H4 (cell line): ENCODE measurements at places on chromosomes 12 and 14. TPM values are rescaled to one million over a fixed set of nuclear protein-coding genes. Genes with fewer than 3 reads are reported as not detected.

The YY1 gene
- total RNA-seq, result 32.3 and 44.7 TPM in 2 replicates

DNA sequence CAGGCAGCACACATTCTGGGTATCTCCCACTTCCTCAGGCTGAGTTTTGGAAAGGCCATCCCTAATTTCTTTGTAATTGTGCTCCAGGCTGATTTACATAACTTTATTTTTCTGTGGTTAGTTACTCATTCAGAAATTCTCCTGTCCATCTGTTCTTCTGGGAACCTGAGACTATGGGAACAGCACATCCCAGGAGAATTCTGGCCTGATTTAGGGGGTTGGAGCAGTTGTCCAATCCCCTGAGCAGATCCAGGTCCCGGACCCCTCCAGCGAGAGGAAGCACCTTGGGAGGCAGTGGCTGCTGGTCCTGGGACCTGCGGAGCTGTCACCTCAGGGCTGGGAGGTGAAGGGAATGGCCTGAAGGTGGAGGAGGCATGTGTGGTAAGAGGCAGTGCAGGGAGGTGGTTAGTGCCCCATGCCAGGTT is 40.4 kb downstream of the TSPAN9 start:
- peak; percentile 87 for DNase-seq

The P2RX2 gene
- total RNA-seq, result not detected in 2 replicates

GRCh38 chr12:22494319-22494718 is 50.0 kb downstream of the C2CD5 start:
- DNase-seq, result no peak

DNA sequence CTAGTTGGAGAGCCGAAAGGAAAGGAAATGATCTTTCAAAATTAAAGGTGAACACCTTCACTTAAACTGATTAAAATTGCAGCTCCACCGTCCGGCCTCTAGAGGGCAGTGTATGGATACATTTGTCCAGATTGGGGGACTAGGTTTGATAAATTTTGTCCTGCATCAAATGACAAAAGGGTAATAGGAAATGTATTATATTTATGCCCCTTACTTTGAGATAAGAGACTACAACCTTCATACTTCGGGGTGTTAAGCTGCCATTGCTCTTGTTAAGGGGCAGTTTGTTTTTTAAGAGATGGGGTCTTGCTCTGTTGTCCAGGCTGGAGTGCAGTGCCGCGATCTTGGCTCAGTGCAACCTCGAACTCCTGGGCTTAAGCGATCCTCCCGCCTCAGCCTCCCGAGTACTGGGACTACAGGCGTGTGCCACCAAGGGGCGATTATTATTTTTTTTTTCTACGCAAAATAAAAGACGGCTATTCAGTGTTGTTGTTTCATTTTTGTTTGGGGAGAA is 818 bp upstream of the SUOX start:
- DNase-seq, result peak; percentile 38

DNA sequence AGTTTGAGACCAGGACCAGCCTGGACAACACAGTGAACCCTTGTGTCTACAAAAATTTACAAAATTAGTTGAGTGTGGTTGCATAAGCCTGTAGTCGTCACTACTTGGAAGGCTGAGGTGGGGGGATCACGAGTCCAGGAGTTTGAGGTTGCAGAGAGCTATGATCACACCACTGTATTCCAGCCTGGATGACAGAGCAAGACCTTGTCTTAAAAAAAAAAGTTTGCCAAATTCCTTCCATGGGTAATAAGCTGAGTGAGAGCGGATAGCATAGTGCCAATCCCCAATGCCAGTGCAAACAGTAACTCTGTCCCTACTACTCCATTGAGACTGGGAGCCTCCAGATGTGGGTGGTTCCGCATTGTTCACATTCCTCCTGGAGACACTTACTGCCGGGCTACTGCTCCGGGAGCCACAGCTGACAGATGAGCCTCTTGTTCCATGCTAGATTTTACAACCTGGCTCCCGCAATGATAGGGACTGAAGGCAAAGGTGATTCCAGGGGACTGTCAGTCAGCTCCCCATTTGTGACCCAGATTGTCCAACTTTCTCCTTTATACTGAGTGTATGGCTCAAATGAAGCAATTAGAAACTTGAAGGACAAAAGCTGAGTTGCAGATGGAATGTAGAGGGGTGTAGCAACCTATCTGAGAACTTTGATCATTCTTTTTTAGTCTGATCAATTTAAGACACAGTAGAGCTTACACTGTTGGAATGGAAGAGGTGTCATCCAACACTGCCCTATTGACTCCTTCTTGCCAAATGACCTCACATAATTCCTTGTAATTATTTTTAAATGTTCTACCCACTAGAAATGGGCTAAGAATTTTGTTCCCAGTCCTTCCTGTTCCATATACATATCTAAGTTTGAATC is 13.4 kb upstream of the FRMD6 start:
- peak; percentile 61 for DNase-seq

- no peak for DNase-seq
These were observed 108.0 kb downstream of the PPM1A start for GRCh38 chr14:60356906-60357550.

The GPX2 gene
- total RNA-seq, result not detected in 2 replicates

DNA sequence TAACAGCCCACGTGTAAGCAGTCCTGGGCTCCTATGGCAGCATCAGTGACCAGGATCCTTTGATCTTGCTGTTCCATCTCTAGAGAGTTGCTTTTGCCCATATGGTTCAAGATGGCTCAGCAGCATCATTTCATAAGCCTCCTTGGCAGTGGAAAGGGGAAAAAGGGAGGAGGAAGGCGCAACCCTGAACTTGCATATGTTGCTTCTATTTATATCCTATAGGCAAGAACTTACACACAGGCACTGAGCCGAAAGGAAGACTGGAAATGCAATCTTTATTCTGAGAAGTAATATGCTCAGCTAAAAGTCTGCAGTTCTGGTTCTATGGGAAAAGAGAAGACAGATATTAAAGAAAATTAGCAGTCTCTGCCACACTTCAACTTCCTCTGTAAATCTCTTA is 167.7 kb upstream of the PLXNC1 start:
- DNase-seq, result no peak

GRCh38 chr14:68564826-68565759 is 227.8 kb downstream of the ZFP36L1 start:
- no peak for DNase-seq

- DNase-seq, result no peak
These were observed 176.1 kb downstream of the ADGRD1 start for GRCh38 chr12:131129839-131130238.

DNA sequence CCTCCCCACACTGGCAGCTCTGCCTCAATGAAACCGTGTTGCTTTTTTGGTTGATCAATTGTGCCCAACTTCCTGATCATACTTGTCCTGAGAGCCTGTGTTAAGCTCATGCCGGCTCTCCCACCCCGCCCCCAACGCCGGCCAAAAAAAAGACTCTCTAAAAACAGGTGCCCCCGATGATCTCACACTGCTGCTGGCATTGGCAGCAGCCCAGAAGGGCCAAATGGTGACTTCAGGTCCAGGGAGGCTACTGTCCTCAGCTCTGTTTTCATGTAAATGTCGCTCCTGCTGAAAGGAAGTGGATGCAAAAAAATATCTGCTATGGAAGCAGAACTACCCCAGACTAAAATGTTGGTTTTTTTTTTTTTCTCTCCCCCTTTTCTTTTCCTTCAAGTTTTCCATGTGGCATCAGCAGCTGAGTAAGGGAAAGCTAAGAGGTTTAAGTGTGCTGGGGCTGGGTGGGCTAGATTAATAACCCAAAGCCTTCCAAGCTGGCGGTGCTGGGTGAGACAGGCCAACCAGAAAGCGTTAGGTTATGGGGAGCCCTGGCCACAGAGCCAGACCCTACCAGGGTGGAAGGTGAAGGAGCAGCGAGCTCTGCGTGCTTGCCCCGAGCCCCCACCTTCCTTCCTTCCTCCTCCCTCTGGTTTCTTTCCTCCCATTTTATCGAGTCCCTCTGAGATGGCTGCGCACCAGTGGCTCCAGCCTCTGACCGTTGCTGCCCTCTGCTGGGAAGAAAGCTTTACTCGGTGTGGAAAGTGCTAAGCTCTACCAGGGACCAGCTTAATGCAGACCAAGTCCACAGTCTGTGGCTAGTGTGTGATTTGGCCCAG is 396.1 kb downstream of the NRXN3 start:
- peak; percentile 74 for DNase-seq

GRCh38 chr12:105892362-105892910 is 246.3 kb downstream of the NUAK1 start:
- DNase-seq, result no peak

GRCh38 chr14:105460116-105460515 is 14.5 kb upstream of the CRIP2 start:
- no peak for DNase-seq

The TOMM20L gene
- not detected in 2 replicates for total RNA-seq

DNA sequence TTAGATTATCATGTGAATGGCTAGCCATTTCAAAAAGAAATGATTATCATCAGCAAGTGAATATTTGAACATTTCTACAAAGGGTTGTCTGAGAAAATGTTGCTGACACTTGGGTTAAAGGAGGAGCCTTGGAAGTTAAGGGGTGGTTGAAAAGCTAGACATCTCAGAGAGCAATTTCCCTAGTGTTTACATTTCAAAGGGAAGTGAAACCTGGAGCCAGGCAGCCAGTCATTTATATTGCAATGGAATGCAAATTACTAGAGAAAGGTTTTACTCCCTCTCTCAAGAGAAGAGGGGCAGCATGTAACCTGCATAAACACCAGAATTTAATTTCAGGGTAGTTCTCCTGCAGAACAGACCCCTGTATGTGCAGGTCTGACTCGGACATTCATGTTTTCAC is 279.0 kb downstream of the SLC16A7 start:
- no peak for DNase-seq
